ENCODE measurements at places on chromosomes 16 and 17. TPM values are rescaled to one million over a fixed set of nuclear protein-coding genes. Genes with fewer than 3 reads are reported as not detected.

MAP2K6 gene
- 26.6 TPM for polyA plus RNA-seq

TNFRSF13B gene
- not detected for polyA plus RNA-seq

IL34 gene
- polyA plus RNA-seq = 1.5 TPM

C1QTNF8 gene
- polyA plus RNA-seq = not detected

CLEC3A gene
- 0.22 TPM for polyA plus RNA-seq

ACSM3 gene
- 97.6 TPM for polyA plus RNA-seq

DNA sequence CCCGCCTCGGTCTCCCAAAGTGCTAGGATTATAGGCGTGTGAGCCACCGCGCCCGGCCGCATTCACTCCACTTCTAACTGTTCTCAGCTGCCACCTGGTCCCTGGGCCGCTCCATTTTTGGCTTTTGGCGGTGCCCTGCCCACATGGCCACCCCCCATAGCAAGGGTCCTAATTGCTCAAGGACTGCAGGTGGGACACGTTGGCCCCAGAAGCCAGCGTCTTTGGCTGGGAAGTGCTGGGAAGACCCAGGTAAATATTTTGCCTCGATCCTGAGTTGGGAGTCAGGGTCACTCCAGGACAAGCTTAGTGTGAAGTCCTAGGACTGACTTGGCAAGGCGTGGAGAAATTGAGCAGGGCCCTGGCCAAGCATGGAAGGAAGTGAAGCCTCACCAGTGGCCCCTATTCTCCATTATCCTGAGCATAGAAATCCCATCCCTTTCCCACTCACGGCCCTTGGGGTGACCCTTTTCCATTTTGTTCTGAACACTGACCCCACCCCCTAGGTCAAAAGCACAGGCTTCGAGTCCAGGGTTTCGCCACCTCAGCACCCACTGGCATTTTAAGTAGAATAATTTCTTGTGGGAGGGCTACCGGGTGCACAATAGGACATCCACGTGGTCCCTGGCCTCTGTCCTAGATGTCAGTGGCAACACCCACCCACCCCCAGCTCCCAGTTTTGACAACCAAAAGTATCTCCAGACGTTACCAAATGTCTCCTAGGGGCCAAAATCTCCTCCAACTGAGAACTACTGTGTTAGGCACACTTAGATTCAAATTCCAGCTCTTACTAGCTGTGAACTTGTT is 5.9 kb upstream of the WDR81 start:
- no peak for DNase-seq

GRCh38 chr16:11296351-11296705 is 15.2 kb upstream of the PRM1 start:
- no peak for DNase-seq

- no peak for DNase-seq
Measured at GRCh38 chr16:25040543-25040942, 25.4 kb upstream of the ARHGAP17 start.

Data from renal cortex interstitium (tissue), 15 donors.